ENCODE measurements at places on chromosomes 1 and 21.

- no peak for DNase-seq
Observed at GRCh38 chr1:19140465-19140864, 69.6 kb downstream of the UBR4 start.

DNA sequence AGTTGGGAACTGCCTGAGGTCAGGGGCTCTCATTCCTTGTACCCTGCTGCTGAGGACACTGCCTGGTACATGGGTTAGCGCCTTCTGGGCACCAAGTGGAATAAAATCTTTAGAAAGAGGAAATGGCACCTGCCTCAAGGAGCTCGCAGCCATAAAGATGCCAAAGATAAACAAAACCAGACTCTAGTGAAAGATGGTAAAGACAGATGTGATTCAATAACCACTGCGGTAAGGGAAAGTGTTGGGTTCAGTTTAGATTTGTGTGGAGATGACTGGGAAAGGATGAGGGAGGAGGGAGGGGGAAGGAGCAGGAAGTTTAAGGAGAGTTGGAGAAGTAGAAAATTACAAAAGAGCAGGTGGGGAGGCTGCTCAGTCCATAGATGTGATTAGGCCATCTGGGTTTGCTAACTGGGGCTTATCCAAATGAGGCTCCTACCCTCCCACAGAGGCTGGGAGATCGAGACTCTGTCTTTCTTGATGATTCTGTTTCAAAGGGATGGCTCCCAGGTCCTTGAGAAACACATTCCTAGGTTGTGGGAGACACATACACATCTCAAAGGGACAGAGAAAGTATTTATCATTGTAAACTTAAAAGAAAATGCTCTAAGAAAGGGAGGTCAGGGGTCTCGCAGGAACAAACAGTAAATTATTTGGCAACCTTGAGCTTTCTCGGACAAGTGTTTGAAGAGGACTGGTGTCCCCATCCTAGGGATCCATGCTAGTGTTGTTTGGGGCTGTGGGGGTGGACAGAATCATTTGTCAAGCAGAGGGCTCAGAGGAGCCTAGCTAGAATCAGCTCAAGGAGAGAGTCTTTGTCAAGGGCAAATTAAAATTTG is 65.7 kb upstream of the MORC3 start:
- DNase-seq, result peak; percentile 37

DNA sequence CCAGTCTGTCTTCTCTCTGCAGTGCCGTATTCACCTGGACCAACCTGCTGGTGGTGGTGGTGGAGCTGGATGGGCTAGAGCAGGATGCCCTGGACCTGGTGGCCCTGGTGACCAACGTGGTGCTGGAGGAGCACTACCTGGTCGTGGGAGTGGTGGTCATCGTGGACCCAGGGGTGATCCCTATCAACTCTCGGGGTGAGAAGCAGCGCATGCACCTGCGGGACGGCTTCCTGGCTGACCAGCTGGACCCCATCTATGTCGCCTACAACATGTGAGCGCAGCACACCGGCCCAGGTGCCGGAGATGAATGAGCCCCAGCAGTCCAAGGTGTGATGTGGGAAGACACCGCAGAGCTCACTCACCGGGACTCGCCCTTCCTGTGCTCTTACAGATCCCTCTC is 37.5 kb downstream of the S100B start:
- DNase-seq, result no peak

GRCh38 chr1:65148548-65149350 is 746 bp downstream of the AK4 start:
- DNase-seq, result peak; percentile 44

- DNase-seq, result no peak
Observed at GRCh38 chr1:59431566-59432294, 134.8 kb downstream of the FGGY start.

GRCh38 chr1:216270086-216270773 is 153.0 kb downstream of the USH2A start:
- DNase-seq, result no peak

DNA sequence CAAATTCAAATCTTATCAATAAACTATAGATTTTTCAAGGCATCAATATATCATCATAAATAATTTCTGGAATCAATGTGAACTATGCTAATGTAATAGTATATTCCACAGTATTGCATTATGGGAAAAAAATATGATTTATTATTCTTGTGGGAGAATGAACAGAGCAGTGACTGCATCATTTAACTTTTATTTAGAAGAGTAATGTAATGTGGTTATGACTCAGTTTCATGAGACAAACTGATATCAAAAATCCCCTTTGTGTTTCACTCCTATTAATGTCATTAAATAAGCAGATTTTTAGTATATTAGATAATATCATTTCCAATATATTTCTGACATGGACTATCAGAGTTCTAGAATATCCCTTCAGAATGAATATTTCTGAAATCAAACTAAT is 187.6 kb downstream of the LRRC40 start:
- DNase-seq, result no peak

DNA sequence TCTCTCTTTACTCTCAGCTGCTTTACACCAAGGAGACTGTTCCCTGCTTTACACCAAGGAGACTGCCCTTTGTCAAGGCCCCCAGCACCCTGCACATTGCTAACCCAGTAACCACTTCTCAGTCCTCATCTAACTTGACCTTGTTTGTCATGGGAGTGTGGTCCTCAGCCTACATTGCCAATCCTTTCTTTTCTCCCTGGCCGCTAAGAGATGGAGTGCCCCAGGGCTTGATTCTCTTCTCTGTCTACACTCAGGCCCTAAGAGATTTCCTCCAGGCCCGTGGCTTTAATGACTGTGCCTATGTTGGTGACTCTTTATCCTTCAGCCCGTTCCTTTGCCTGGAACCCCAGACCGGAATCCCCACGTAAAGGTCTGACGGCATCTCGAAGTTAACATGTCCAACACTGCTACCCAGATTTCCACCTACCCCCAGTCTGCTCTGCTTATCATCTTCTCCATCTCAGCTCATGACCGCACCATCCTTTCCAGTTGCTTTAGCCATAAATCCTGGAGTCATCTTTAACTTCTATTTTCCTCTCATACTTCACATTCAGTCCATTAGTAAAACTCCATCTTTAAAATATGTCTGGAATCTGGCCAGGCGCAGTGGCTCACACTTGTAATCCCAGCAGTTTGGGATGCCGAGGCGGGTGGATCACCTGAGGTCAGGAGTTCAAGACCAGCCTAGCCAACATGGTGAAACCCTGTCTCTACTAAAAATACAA is 9.5 kb upstream of the SEMA4A start:
- no peak for DNase-seq

- DNase-seq, result no peak
Observed at GRCh38 chr21:41065539-41065938, 102.4 kb upstream of the BACE2 start.

- DNase-seq, result no peak
Observed at GRCh38 chr1:199794105-199794863, 233.2 kb upstream of the NR5A2 start.

DNA sequence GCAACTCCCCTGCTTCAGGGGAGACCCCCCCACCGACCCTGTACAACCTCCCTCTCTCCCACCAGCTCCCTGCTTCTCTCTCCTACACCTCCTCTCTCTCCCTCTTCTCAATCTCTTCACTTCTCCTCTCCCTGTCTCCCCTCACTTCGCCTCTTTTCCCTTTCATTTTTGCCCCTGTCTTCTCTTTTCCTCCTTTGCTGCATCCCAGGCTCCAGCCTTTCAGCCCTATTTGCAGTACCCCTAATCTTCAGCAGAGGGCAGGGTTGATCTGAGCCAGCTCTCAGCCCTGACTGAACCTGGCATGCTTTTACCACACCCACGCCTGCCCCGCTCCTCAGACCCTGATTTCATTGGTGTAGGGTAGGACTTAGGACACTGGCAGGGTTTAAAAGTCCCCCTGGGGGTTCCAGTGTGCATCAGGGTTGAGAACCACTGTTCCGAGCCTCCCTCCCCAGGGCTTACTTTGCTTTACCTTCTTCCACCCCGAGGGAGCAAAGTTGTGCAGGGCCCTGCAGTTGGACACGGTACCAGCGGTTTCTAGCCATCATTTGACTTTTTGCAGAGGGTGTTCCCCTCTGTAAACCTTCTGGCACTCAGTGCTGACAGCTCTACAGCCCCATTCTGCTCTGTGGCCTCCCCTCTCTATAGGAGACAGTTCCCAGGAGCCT is 67.3 kb upstream of the CNTN2 start:
- DNase-seq, result peak; percentile 77

All from Caco-2 (cell line).